ENCODE measurements at places on chromosomes 13 and 19.
A peak's percentile ranks its signal among the peaks of the same experiment; 100 is the strongest.

GRCh38 chr13:103772576-103772975 is 706.4 kb upstream of the SLC10A2 start:
- DNase-seq: no peak

DNA sequence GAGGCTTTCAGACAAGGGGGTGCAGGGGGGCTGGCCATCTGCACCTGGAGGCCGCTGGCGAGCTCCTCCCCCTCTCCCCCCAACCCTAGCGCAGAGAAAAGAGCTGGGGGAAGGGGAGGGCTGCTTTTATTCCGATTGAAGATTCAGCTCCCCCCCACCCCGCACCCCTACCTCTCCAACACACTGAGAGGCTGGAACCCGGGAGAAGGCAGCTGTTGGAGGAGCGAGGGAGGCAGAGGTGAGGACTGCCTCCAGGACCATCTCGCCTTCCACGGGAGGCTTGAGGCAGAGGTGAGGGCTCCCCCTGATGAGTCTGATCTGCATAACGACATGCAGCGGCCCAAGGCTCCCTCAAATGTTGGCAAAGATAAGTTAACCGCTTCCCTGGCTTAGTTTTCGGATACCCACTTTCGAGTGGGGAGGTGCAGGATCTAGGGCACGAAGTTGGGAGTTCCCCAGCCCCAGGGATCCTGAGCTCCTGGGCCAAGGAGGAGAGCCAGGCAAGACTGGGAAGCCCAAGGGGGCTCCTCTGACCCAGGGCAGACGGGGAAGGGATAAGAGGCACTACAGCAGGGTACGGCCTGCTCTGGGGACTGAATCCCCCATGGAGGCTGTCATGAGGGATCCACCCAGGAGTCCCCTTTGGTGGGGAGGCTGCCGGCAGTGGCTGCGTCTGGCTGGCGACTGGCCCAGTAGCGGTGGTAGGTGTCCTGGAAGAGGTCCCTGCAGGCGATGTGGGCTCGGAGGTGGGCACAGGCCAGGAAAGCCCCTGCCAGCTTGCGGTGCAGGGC is 1.2 kb upstream of the NUMBL start:
- no peak for DNase-seq

DNA sequence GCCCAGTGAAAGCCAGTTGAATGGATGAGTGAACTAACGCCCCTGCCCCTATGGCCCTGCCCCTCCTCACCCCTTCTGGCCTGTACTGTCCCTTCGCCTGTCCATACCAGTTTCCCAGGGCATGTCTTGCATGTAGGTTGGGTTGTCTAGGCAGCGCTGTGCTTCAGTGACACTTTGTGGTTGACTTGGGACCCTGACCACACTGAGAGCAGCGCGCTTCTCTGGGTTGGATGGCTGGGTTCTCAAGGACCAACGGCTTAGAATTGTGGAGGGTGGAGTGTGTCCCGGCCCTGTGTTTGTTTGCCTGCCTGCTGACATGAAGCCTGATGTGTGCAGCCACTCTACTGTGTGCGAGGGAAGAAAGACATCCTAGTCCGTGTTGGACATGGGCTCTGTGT is 15.8 kb downstream of the GATAD2A start:
- no peak for DNase-seq

DNA sequence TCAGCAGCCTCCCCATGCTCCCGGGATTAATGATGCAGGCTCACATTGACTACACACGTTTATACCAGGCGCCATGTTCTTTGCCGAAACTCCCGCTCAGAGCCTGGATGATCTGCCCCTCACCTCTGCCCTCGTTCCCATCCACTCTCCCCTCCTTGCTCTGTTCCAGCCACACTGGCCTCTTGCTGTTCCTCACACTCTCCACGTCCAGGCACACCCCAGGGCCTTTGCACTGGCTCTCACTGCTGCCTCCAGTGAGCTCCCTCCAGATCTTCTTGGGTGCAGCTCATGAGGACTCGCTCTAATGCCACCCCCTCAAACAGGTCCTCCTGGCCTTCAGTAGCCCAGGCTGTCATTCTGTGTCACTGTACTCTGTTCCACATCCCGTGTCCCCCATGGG is 39.2 kb downstream of the DPF1 start:
- no peak for DNase-seq

- no peak for DNase-seq
Measured at GRCh38 chr13:44719857-44720671, 143.9 kb upstream of the TSC22D1 start.

GRCh38 chr13:113883314-113883811 is 19.5 kb upstream of the GAS6 start:
- DNase-seq: no peak

DNA sequence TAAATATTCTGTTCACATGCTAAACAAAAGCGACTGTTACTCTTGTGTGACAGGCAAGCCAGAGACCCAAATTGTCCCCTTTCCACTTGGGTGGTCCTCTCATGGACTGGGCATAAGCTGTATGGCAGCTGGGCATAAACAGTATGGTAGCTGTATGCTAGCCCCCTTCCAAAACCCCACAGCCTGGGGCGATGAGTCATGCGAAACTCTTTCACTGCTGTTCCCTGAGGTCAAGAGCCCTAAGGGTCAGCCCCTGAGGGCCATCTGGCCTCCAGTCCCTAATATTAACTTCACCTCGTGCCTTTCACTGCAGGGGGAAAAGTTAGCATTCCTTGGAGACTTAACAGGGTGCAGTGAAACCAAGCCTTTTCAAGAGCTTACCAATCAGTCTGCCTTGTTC is 45.6 kb upstream of the ZNF562 start:
- DNase-seq: no peak

- no peak for DNase-seq
Measured at GRCh38 chr13:53907891-53908290, 879.3 kb downstream of the OLFM4 start.

DNA sequence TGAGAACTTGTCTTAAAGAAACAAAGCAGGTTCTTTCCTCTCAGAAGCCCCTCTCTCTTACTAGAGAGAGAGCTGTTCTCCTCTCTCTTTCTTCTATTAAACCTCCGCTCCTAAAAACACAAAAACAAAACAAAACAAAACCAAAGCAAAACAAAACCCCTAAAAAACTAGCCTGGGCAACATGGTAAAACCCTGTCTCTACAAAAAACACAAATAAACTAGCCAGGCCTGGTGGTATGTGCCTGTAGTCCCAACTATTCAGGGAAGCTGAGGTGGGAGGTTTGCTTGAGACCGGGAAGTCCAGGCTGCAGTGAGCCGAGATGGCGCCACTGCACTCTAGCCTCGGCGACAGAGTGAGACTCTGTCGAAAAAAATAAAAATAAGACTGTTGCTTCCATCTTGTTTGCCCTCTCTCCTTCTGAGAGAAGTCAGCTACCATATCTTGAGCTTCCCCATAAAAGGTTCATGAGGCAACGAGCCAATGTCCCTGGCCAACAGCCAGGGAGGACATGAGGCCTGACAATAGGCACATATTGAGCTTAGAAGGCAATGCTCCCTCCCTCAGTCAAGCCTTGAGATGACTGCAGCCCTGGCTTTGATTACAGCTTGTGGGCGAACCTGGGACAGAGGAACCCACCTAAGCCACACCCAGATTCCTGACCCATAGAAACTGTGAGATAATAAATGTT is 17.5 kb upstream of the FLT3 start:
- DNase-seq: no peak

DNA sequence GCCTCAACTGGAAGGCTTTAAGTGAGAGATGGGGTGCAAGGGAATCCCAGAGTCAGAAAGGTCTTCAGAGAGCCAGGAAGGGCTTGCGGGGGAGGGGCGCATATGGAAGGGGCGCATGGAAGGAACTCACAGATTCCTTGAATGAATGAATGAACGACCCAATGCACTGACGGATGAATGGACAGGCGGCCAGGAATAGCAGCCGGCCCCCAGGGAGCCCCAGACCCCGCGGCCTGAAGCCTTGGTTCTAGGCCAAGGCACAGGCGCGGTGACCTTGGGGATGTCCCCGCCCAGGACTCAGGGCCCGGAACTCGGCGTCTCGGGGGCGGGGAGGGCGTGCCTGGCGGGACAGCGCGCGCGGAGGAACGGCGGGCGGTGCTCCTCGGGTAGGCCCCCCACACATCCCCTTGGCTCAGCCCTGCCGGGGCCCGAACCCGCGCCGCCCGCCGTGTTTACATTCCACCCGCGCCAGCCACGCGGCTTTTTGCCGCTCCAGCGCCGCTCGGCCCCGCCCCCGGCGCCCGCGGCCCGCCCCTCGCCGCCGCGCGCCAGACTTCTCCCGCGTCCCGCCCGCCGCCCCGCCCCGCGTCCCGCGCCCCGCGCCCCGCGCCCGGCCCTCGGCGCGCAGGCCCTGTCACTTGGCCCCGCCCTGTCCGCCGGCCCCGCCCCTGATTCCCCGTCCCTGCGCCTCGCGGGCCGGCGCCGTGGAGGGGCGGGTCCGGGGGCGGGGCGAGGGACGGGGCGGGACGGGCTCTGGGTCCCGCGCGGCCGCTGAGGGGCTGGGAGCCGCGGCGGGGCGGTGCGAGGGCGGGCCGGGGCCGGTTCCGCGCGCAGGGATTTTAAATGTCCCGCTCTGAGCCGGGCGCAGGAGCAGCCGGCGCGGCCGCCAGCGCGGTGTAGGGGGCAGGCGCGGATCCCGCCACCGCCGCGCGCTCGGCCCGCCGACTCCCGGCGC is at the start of gene CCNE1:
Gene CCNE1 (plus strand): TSS at position 867 of the 955 bp plus-strand sequence. CDS start 565 bp downstream, outside the sequence.
- peak; percentile 99 for DNase-seq

DNA sequence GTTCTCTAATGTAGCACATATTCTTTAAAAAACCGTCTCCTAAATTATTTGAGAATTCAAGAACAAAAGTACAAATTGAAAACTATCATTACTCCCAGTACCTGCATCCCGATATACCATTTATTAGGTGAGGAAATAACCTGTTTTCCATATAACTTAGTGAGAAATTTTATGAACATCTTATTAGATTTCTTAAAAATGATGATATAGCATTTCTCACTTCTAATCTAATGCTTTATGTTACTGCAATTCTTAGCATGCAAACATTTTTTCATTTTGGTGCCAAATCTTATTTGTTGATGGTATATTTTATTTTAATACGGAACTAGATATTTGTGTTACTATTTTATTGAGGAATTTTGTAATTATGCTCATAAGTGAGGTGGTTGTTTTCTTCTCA is 1321.3 kb upstream of the SLC10A2 start:
- no peak for DNase-seq

DNA sequence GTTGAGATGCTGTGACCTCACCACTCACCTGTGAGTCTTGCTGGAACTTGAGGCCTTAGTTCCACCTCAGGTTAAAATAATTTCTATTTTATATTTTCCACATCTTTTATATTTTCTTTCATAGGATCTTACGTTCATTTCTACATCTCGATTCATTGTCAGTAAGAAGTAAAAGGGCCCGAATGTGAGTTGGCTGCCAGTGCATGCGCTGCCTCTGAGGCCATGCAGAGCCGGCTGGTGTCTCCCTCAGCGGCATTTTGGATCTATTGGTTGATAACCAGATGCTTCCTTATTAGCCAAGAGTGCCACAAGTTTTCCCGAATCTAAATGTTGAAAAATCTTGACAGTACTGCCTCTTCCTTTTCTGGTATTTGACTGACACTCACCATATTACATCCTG is 347.3 kb downstream of the TEX29 start:
- no peak for DNase-seq

- DNase-seq: no peak
Measured at GRCh38 chr13:61960981-61961380, 545.3 kb upstream of the PCDH20 start.

DNA sequence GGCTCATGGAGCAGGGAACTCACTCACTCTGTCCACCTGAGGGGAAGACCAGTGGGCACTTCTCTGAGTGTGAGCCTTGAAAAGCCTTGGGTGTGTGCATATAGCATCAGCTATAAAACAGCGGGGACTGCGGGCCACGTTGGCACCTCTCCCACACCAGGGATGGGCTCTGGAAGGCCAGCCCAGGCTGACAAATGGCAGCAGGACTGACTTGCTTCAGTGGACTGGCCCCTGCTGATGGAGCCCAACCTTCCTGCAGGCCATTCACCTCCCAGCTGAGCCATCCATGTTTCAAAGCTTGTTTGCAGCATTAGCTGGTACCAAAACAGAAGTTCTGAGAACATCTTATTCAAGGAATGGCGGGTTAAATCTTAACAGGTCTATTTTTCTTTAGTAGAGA is 21.0 kb downstream of the TSHZ3 start:
- no peak for DNase-seq

GRCh38 chr19:50414864-50415660 is 3.7 kb upstream of the SPIB start:
- DNase-seq: peak; percentile 79

DNA sequence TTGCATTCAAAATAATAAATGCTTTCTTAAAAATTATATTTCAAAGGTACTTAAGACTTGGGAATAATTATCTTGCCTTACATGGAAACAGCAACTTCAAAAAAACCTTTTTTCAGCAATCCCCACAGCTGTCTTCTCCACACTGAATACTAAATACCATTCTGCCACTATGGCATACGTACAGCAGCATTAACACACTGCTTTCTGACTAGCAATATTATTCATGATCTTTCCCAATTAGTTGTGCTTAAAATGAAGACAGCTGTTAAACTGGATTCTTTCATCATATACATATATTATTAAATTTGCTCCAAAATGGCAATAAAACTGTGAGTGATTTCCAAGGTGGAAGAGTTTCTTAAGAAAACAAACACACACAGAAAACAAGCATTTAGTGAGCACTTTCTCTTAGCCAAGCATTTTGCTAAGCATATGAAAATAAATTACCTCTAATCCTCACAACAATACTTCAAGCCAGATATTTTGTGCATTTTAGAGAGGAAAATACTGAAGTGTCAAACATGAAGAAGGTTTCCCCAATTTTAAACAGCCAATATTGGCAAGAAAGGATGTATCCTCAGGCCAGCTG is 609.5 kb downstream of the SLITRK1 start:
- DNase-seq: no peak

DNA sequence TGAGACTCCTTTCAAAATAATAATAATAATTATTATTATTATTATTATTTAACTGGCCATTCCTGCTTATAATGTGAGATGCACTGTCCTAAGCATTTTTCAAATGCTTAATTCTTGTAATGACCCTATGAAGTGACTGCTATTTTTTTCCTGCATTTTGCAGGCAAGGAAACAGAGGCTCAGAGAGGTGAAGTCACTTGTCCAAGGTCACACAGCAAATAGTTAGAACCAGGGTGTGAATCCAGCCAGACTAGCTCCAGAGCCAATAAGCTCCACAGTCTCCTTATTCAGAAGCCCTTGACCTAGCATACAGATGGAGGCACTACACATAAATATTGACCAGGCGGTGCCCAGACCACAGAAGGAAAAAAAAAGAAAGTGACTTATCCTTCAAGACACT is 77.5 kb upstream of the CACNA1A start:
- no peak for DNase-seq

GRCh38 chr19:38484747-38485146 is 51.3 kb downstream of the RYR1 start:
- no peak for DNase-seq

Measured in CD4-positive, alpha-beta T cell treated with Interleukin-6 for 4 hours (primary cell).